Left renal pelvis (tissue), 4 donors: ENCODE measurements at places on chromosomes 1 and 21. TPM values are rescaled to one million over a fixed set of nuclear protein-coding genes. Genes with fewer than 3 reads are reported as not detected.

The NTMT2 gene
- not detected for polyA plus RNA-seq

The PRAMEF15 gene
- polyA plus RNA-seq = not detected

The INTS7 gene
- 19.0 TPM for polyA plus RNA-seq

The TCHH gene
- 0.14 TPM for polyA plus RNA-seq

The CDK18 gene
- polyA plus RNA-seq = 30.3 TPM

The COL24A1 gene
- polyA plus RNA-seq = 3.5 TPM

The WLS gene
- 157 TPM for polyA plus RNA-seq

The PADI1 gene
- polyA plus RNA-seq = not detected

The IVL gene
- polyA plus RNA-seq = not detected

The KCNA2 gene
- polyA plus RNA-seq = 0.49 TPM

The PDC gene
- 0.34 TPM for polyA plus RNA-seq

The MINDY1 gene
- polyA plus RNA-seq = 35.7 TPM

The MXRA8 gene
- polyA plus RNA-seq = 208 TPM

The CTSS gene
- 27.6 TPM for polyA plus RNA-seq

The MCOLN2 gene
- 1.2 TPM for polyA plus RNA-seq

The ITSN1 gene
- 55.8 TPM for polyA plus RNA-seq

The OR2L3 gene
- not detected for polyA plus RNA-seq

The XPR1 gene
- 41.5 TPM for polyA plus RNA-seq

The ADAMTS1 gene
- 102 TPM for polyA plus RNA-seq

The SELENOF gene
- 267 TPM for polyA plus RNA-seq

The AQP10 gene
- 0.09 TPM for polyA plus RNA-seq

The PARP1 gene
- polyA plus RNA-seq = 128 TPM

The RGS8 gene
- polyA plus RNA-seq = not detected
